T follicular helper cell (primary cell): ENCODE measurements at places on chromosomes 7 and 10.

DNA sequence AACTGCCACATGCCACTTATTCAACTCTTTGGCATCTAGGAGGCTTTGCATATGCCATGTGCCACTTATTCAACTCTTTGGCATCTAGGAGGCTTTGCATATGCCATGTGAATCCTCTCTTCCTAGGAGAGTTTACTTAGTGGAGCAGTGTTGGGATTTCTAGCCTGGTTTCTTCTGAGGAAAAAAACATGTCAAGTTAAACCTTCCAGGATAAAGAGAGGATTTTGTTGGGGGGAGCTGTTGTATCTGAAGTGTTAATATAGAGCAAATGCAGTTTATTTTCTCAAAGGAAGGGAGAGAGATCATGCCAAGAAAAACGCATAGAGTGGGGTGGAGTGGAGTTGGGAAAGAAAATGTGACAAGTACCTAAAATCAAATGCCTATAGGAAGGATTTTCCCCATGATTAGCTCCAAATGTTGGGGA lies 91.5 kb downstream of the MCU start:
- no peak for DNase-seq

DNA sequence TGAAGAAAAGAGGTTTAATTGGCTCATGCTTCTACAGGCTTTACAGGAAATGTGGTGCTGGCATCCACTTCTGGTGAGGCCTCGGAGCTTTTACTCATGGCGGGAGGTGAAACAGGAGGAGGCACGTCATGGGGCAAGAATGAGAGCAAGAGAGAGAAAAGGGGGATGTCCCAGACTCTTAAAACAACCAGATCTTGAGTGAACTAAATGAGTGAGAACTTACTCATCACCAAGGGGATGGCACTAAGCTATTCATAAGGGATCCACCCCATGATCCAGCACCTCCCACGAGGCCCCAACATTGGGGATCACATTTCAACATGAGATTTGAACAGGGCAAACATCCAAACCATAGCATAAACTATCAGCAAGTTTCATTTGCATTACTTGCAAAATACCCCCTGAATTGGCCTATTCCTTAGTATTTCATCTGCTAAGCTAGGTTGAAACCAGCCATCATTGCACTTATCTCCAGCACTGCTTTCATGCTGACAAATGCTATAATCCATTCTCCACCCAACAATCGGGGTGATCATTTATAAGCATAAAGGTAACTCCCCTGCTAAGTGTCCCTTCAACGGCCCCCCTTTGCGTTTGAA lies 179.0 kb downstream of the NOC3L start:
- DNase-seq, result no peak

GRCh38 chr10:93015722-93016121 lies 44.9 kb upstream of the CYP26C1 start:
- no peak for DNase-seq

GRCh38 chr10:77463967-77464745 lies 173.5 kb downstream of the KCNMA1 start:
- DNase-seq, result no peak

DNA sequence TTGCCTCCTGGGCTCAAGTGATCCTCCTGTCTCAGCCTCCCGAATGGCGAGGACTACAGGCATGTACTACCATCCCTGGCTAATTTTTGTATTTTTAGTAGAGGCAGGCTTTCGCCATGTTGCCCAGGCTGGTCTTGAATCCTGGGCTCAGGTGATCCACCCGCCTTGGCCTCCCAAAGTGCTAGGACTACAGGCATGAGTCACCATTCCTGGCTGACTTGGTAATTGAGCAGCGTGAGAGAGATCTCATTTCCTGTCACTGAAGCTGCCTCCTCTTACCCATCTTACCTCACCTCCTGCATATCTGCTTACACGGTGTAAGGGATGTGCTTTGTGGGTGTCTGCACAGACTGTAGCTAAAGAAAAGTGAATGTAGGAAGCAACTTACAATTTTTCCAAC lies 9.7 kb downstream of the IFIT3 start:
- DNase-seq, result no peak

- DNase-seq, result no peak
These were observed 176.1 kb upstream of the KLF14 start for GRCh38 chr7:130909881-130910672.

DNA sequence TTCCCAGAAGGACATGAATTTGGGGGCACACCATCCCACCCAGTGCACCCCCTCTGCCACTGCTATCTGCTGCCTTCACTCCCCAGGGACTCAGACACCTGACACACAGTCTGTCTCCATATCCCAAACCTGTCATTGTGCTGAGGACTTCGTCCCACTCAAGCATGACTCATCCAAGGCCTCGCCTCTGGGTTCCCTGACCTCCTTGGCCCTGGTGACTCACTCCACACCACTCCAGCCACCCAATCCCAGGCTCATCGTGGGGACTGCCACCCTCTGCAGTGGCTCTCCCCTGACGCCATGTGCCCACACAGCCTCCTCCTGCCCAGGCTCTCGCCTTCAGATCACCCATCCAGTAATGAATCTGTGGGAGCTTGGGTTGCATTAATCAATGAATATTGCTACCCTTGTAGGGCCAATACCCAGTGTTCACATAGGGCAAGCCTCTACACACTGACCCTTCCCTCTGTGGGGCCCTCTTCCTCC lies 6.6 kb upstream of the INSIG1 start:
- DNase-seq, result no peak

GRCh38 chr10:112275512-112276245 lies 7.5 kb upstream of the TECTB start:
- no peak for DNase-seq

- DNase-seq, result no peak
These were observed 204.2 kb downstream of the TNS3 start for GRCh38 chr7:47377741-47378140.
